ENCODE measurements at places on chromosomes 4 and X.

DNA sequence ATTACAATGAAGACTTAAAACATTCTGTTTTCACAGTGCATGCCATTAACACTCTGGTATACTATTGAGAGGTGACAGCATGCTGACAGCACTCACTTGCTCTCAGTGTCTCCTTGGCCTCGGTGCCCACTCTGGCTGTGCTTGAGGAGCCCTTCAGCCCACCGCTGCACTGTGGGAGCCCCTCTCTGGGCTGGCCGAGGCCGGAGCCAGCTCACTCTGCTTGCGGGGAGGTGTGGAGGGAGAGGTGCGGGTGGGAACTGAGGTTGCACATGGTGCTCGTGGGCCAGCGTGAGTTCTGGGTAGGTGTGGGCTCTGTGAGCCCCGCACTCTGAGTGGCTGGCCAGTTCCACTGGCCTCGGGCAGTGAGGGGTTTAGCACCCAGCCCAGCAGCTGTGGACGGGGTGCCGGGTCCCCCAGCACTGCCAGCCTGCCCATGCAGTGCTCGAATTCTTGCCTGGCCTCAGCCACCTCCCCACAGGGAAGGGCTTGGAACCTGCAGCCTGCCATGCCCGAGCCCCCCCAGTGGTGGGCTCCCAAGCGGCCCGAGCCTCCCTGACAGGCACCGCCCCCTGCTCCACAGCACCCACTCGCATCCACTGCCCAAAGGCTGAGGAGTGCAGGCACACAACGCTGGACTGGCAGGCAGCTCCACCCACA, 135.3 kb upstream of the AR start:
- no peaks in the 10 kb centered on the region for H3K36me3 ChIP-seq
- no peaks in the 10 kb centered on the region for H3K4me1 ChIP-seq
- no peak overlapping the region for H3K27ac ChIP-seq
- no peaks in the 10 kb centered on the region for H3K27me3 ChIP-seq

DNA sequence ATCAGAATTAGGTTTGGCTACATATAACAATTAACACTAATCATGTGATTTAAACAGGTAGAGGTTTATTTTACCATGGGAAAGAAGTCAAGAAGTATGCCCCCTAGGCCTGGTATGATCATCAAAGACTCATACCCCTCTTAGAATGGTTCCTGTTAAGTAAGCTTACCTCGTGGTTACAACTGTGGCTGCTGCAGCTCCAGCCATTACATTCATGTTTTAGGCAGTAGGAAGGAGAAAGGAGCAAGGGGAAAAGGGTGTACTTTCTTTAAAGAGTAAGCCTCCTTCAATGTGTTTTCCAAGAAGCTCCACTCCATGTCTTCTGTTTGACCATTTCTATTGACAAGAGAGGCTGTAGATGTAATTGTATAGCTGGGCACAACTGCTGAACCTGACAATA, 94.9 kb upstream of the GATB start:
- no peaks in the 10 kb centered on the region for H3K36me3 ChIP-seq
- no peaks in the 10 kb centered on the region for H3K4me1 ChIP-seq
- no peak overlapping the region for H3K27ac ChIP-seq
- no peaks in the 10 kb centered on the region for H3K27me3 ChIP-seq

DNA sequence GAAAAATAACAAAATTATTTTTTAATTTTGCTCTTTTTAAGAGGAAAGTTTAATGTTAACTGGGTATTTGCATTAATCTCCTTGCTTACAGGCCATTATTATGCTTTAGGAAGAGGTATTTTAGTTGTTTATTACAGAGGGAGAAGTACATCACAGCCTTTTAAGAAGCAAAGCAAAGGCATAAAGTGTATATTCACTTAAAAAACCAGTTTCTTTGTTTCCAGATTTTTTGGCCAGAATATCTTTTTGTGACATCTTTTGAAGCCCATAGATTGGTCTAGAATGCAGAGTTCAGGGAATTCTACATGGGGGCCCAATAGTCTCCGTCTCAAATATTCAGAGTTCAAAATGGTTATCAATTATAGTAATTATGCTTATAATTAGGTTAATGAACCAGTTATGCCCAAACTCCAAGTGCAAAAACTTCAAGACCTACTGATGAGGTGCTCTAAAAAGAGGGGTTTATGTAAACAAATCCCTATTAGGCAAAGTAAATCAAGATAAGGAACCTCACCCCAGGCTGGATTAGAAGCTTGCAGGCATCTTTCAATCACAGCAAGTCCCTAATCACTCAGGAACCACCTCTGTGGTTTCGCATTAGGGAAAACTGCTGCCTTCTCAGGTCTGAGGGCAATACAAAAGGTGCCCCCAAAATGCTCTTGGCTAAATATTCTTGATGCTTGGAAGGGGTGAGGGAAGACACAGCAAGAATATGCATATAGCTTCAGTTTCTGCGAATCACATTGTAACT, 1.4 kb downstream of the CXXC4 start:
- H3K36me3 ChIP-seq: no peaks in the 10 kb centered on the region
- no peak overlapping the region for H3K27ac ChIP-seq
- DNase-seq: no peak
- H3K4me1 ChIP-seq: peaks cover 15% of the 10 kb centered on the region
- H3K27me3 ChIP-seq: no peaks in the 10 kb centered on the region
- peak overlapping the region; percentile 54 for H3K4me3 ChIP-seq

- H3K36me3 ChIP-seq: no peaks in the 10 kb centered on the region
- H3K27me3 ChIP-seq: no peaks in the 10 kb centered on the region
- H3K4me1 ChIP-seq: no peaks in the 10 kb centered on the region
- no peak overlapping the region for H3K27ac ChIP-seq
Observed at GRCh38 chr4:86271057-86271456, 88.8 kb downstream of the MAPK10 start.

Measured in Caco-2 (cell line).